Stimulated activated CD4-positive, alpha-beta T cell treated with anti-CD3 and anti-CD28 coated beads, Interleukin-4, amount 100 ng/mL, for 48 hours (primary cell): ENCODE measurements at places on chromosomes 1 and 21.

DNA sequence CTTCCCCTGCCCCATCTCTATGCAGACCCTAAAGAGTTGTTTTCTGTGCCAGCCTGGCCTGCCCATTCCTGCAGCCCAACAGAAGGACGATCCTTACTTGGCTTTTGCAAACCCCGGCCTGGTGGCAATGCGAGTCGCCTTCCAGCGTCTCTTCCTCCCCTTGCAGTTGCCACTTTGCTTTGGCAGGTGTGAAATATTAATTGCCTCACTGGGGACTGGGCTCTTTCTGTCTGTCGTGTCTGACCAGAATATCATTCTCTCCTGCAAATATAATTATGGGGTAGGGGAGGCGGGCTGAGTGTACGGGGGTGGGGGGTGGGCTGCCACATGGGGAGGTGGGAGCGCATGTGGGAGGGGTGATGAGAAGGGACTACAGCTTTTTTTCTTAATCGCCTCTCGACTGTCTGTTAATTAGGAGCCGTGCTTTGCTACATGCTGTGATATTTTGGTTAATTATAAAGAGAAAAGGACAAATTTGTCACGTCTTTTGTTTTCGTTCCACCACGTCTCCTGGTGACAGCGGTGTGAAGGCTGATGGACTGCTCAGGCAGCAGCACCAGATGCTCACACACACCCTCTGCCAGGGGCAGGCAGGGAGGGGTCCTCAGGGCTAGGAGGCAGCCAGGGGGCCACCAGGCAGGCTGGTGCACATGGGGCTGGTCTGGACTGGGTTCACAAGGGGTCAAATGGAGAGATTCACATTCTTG lies 80.1 kb upstream of the CD34 start:
- no peak for DNase-seq

DNA sequence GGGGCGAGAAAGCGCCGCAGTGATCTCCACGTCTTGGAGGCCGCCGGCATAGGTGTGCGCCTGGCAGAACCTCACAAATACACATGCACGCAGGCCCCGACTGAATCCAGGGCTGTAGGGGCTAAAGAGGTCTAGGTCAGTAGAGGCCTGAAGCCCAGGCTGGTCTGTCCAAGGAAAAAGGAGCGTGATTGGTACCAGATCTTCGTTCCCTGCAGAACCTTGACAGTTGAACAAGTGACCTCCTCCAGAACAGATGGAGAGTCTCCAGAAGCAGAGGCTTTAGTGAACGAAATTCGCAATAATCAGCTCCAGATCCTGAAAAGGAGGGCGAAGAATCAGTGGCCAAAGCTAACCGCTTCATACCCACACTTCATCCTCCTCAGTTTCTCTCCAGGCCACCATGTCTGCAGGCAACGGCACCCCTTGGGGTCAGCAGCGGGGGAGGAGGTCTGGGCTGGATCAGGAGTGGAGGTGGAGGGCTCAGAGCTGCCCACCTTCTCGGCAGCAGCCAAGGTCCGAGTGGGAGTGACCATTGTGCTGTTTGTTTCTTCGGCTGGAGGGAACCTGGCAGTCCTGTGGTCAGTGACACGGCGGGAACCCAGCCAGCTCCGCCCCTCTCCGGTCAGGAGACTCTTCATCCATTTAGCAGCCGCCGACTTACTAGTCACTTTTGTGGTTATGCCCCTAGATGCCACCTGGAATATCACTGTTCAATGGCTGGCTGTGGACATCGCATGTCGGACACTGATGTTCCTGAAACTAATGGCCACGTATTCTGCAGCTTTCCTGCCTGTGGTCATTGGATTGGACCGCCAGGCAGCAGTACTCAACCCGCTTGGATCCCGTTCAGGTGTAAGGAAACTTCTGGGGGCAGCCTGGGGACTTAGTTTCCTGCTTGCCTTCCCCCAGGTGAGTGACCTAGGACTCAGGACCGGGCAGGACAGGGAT lies 749 bp upstream of the PEX11B start:
- no peak for DNase-seq

DNA sequence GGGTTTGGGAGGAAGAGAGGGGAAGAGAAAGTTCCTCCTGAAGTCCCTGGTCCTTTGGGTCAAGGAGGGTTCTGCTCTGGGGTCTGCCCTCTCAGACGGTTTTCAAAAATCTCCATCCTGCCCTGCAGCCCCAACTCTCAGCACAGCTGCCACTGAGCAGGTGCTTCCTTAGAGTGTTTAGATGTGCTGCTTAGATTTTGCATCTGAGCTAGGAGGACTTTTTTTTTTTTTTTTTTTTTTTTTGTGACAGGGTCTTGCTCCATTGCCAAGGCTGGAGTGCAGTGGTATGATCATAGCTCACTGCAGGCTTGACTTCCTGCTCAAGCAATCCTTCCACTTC lies 324.9 kb upstream of the POU3F1 start:
- no peak for DNase-seq

DNA sequence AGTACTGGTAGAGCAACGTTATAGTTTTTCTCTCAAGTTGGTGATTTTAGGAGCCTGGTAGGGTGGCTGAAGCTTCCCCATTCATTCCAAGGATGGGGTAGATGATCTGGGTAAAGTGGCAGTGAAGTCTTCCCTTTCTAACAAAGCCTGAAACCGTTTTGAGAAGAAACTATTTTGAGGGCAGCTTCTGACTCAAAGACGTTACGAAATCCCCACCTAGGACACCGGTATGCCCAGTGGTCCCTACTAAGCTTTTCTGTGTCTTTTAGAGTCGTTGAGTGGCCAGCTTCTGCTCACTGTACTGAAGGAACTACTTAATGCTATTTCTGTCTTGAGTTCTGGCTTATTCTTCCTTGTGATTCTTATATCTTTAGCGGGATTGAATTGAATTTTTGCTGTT lies 1.4 kb downstream of the WDTC1 start:
- no peak for DNase-seq

DNA sequence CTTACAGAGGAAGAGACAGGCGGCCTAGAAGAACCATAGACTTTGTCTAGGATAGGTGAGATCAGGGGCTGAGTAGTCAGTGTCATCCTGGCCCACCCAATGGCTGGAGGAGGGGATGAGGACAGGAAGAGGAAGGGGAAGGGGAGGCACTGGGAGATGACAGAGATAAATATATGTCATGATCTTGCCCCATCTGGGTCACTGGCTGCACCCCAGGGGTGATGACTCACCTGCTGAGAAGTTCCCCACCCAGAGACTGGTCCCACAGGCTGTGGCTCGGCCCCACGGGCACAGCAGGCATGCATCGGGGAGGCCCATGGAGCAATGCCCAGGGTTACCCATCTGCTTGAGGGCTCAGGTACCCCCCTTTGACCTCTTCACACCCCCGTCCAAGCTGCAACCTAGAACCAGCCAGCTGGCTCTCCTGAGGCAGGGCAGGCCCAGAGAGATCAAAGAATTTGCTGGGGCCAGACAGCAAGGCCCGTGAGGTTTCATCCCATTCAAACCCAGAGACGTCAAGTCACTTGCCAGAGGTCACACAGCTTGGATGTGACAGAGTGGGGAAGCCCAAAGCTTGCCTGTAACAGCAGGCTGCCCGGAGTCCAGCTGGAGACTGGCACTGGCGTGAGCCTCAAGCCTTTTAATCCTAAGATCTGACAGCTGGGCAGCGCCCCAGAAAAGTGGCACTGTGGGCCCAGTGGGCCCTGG lies 34.7 kb upstream of the CASZ1 start:
- DNase-seq = no peak
